ENCODE measurements at places on chromosomes 6 and 20. TPM values are rescaled to one million over a fixed set of nuclear protein-coding genes. Genes with fewer than 3 reads are reported as not detected.

The BPI gene
- not detected for total RNA-seq

The TSBP1 gene
- total RNA-seq = not detected

- H3K27ac ChIP-seq = no peak overlapping the region
- no peak for DNase-seq
- no peaks in the 10 kb centered on the region for H3K4me1 ChIP-seq
- no peaks in the 10 kb centered on the region for H3K27me3 ChIP-seq
- H3K4me3 ChIP-seq = no peak overlapping the region
Observed at GRCh38 chr6:21278375-21278745, 315.2 kb upstream of the SOX4 start.

The PSMG4 gene
- 22.2 TPM for total RNA-seq

- no peak overlapping the region for H3K27ac ChIP-seq
- H3K4me3 ChIP-seq = no peak overlapping the region
- no peaks in the 10 kb centered on the region for H3K27me3 ChIP-seq
- DNase-seq = no peak
Observed at GRCh38 chr20:25479638-25480037, 72.2 kb downstream of the GINS1 start.

Data from activated CD4-positive, alpha-beta T cell treated with anti-CD3 and anti-CD28 coated beads for 36 hours (primary cell).